Amniotic stem cell (primary cell): ENCODE measurements at places on chromosomes 13 and 19.

DNA sequence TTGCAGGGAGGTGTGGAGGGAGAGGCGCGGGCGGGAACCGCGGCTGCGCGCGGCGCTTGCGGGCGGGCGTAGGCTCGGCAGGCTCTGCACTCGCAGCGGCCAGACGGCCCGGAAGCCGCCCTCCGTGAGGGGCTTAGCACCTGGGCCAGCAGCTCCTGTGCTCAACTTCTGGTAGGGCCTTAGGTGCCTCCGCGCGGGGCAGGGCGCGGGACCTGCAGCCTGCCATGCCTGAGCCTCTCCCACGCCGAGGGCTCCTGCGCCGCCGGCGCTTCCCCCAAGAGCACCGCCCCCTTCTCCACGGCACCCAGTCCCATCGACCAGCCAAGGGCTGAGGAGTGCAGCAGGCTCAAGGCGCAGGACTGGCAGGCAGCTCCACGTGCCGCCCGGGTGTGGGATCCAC lies 940.8 kb upstream of the PCDH9 start:
- DNase-seq = no peak

- DNase-seq = no peak
Observed at GRCh38 chr13:42990291-42991232, 1.5 kb downstream of the EPSTI1 start.

- no peak for DNase-seq
Observed at GRCh38 chr13:30121666-30122065, 185.7 kb downstream of the KATNAL1 start.

DNA sequence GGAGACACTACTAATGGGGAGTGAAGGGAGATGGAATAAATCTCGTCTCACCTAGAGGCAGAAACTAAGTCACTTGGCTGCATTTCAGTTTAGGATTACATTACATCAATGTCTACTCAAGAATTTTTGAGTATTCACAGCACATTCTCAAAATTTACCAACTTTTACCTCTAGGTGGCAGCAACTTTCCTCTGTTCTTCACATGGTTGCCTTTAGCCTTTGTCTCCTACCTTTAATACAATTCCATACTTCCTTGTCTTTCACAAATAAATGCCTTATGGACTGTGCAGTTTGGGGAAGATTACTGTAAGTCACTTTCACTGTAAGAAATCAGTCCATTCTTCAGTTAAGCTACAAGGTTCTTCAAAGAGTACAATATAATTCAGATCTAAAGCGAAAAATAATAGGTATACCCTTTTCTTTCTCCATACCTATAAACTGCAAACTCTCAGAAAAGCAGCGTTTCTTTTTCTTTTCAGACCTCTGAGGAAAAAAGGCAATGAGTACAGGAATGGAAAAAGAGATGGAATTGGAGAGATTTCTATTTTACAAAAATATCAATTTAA lies 379.4 kb downstream of the KLF12 start:
- DNase-seq = peak; percentile 13

DNA sequence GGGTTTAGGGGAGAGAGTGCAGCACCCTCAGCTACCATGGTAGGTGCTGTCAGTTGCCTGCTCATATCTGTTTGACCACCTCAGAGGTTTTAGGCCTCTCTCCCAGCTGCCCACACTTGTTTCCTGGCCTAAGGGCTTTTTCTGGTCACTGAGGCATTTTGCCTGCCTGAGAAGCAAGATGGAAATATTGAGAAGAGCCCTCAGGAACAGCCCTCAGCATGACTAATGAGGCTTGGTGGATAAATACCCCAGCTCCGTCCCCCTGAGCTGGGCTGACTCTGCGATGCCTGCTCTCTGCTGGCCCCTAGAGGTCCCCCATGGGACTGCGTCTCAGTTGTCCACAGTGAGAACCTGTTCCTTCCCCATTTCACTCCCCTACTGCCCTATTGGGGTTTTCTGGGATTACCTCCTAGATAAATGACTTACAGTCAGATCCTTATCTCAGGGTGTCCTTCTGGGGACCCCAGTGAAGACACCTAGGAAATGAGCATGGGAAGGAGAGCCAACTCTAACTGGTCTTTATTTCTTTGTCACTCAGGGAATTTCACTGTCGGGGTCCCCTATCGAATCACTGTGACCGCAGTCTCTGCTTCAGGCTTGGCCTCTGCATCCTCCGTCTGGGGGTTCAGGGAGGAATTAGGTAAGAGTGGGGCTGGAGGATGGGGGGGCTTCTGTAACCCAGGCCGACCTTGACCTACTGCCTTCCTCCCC lies 13.3 kb downstream of the PALM3 start:
- DNase-seq = no peak

DNA sequence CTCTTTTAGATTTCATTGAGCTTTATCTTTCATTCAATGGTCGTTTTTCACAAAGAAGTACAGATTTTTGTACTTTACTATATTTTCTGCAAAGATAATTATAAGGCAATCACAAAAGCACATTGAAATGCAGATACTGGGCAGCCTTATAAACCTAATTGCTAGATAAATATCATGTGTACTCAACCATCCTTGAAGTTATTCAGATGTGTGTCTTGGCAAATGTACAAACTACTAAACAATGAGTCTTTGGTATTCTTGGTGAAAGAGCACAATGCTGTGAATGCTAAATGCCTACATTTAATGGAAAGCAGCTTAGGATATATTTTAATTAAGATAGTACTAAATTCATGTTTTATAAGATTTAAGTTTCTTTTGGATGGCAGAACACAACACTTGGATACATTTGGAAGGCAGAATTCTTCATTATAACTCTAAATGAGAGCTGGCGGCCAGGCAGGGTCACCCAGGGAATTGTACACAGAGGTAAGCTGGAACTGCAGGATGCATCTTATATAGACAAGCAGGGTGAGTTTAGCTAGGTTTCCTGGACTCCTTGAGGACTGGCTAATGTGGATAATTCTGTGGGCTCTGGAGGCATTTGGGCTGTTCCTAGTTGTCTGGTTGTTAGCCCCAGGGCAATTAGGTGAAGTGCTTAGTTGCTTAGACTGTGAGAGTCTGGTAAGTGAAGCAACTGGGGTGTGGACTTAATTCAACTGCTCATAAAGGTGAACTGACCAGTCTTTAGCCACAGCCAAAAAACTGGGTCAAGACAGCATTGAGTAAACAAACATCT lies 286.6 kb downstream of the PCDH20 start:
- no peak for DNase-seq

DNA sequence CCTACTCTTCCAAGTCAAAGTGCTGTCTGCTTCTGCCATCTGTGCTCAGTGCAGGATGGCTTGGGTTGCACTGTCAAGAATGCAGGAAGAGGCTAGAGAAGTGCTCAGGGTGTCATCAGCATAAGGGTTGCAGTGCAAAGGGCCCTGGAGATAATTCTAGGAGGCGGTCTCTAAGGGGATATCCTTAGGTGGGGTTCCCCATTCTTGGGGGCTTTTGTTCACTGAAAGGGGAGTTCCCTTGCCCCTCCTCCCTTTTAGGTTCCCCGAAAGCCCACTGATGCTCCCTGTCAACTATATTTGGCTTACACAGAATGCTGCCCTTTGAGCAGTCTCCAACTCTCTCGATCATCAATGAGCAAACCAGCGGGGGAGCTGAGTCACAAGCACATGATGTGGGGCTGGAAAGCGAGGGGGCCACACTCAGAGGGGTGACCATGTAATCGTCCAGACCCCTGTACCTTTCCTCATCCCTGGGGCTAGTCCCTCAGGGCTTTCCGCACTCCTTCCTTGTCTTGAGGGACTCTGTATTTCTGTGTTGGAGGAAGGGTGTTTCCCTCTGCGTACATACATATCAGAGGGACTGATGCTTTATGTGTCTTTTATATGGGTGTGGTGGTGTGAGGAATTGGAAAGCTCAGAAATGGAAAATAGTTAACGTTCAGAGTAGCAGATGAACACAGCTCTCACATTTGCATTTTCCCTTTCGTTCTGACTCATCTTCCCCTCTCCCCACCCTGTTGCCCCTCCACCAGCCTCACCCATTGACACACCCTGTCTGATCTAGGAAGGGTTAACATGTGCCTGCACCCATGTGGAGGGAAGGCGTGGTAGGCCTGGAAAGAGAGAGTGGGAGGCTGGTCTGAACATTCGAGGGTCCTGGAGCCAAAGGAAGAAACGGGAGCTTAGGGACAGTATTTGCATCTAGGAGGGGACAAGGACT lies 6.7 kb downstream of the ZBTB32 start:
- no peak for DNase-seq

- DNase-seq = peak; percentile 58
Observed at GRCh38 chr19:12806242-12807081, at the start of gene RNASEH2A. Gene RNASEH2A, plus strand, starts transcription at chr19:12806584. Its CDS starts 90 bp downstream, at chr19:12806674.

GRCh38 chr13:55583953-55584593 lies 1556.6 kb upstream of the PRR20A start:
- DNase-seq = no peak

DNA sequence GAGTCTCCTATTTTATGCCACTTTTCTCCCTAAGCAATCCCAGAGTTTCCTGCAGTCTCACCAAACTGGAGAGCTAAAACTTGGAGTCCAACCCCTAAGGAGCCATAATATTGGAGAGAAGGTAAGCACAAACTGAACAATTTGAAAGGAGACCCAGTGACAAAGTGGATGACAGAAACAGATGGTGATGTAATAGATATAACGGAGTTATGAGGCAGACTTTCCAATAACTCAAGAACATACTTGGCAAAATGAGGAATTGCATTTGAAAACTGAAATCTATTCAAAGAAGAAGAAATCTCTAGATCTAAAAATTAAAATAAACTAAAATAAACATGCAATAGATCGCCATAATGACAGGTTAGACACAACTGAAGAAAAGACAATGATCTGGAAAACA lies 200.9 kb upstream of the MIR17HG start:
- DNase-seq = no peak

- no peak for DNase-seq
Observed at GRCh38 chr13:110458017-110458416, 103.5 kb downstream of the RAB20 start.

DNA sequence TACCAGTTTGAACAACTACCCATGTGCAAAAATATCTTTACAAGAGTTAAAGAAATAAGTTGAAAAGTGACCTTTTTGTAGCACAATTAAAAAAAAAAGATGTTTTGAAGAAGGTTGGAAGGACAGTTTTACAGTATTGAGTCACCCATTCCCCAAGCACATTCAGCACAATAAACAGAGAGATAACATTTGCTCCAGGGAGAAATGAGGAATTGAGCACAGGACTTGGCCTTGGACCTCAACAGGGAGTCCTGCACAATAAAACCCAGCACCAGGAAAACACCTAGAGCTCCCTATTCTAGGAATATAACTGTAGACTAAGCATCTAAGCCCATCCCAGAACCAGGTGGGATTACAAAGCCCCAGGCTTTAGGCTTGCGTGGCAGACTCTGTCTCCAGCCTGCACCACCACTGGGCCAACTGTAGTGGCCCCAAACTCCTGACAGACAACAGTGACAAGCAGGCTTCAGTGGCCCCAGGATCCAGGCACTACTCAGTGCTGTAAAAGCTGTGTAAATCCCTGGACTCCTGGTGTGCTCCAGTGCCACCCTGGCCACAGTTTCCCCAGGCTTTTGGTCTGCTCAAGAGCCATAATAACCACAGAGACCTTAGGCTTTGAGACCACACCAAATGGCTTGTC lies 857.2 kb downstream of the SLITRK1 start:
- DNase-seq = no peak

DNA sequence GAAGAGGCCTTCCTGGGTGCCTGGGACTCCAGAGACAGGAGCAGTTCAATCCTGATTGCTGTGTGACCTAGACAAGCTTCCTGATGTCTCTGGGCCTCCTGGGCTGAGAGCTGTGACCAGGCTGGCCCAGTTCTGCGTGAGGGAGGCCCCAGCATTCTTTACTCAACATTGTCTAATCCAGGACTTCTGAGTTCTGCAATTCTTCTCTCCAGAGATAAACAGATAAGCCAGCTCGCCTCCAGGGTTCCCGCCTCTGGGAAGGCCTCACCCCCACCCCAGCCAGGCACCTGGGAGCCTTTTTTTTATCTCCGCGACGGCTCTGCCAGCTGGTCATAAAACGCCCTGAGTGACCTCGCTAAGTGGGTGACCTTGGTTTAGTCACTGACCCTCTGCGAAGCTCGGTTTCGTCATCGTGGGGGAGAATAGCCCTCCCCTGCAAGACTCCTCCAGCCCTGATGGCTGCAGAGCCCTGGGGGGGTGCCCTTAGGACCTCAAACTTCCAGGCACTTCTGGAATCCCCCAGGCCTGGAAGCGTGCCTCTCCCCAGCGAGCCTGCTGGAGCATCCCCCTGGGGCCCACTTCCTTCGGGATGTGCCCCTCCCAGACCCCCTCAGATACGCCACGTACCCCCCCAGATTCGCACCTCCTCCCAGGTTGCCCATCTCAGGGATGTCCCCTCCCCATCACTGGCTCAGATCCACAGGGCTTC lies 1.9 kb downstream of the SULT2B1 start:
- DNase-seq = no peak

DNA sequence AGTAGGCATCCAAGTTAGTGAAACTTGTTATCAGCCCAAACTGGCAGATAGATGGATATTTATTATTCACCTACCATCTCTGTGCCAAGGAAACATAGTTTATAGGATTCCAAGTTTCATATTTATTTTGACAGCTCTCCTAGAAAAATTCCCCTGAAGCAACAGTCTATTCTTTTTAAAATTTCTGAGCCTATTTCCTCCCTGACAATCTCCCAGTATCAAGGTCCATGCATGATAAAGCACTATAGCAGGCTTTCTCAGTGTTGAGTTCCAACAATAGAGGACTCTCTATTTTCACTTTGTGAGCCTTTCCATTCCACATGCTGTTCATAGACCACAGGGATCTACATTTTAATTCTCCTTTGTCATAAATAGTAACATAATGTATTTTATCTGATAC lies 312.6 kb downstream of the SLITRK6 start:
- no peak for DNase-seq

DNA sequence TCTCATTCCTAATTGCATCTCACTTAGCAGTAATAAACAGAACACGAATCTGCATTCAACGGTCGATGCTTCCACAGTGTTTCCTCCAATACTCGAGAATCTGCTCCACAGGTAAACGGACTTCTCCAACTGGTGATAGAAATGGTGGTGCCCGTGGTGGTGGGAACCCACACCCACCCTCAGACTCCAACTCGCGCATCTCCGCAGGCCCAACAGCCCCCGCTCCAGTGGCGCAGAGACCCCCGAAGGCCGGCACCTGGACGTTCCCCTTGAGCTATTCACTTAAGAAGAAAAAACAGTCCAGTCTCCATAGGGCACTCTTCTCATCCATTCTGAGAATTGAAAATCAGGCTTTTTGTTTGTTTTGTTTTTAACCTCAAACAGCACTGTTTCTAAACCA lies 13.8 kb upstream of the RASA3 start:
- DNase-seq = no peak

GRCh38 chr19:35107545-35107944 lies 8.1 kb upstream of the FXYD3 start:
- DNase-seq = no peak
